ENCODE measurements at places on chromosomes 6 and 20. TPM values are rescaled to one million over a fixed set of nuclear protein-coding genes. Genes with fewer than 3 reads are reported as not detected.

Gene TFAP2A
- total RNA-seq, result 6.3 TPM

Gene ARFGEF3
- total RNA-seq, result 10.3 TPM

GRCh38 chr6:36766399-36766945, 68.8 kb downstream of the RAB44 start:
- DNase-seq, result no peak

- DNase-seq, result no peak
Measured at GRCh38 chr20:47789081-47789763, 3.9 kb upstream of the SULF2 start.

GRCh38 chr6:110828396-110828795, 13.1 kb upstream of the CDK19 start:
- peak; percentile 78 for DNase-seq

Gene ATP6V1G2
- 0.51 TPM for total RNA-seq

DNA sequence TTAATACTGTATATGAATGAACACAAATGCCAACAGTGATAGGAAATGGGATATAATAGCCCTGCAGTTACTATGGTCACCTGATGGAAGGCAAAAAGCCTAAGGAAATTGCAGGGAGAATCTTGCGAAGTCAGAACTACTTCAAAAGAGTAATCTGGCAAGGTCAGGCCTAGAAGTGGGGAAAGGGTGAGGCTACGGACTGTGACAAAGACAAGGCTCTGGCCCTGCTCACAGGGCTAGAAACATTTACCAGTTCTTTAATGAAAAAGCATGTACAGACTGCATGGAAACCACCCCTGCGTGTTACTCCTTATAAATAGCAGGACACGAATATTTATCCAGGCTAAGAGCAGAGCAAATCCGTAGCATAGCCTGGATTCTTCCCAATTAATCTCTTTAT, 52.5 kb upstream of the HECA start:
- no peak for DNase-seq

Gene ZSCAN12
- 6.8 TPM for total RNA-seq

GRCh38 chr6:74967821-74968220, 238.0 kb downstream of the COL12A1 start:
- DNase-seq, result peak; percentile 23

DNA sequence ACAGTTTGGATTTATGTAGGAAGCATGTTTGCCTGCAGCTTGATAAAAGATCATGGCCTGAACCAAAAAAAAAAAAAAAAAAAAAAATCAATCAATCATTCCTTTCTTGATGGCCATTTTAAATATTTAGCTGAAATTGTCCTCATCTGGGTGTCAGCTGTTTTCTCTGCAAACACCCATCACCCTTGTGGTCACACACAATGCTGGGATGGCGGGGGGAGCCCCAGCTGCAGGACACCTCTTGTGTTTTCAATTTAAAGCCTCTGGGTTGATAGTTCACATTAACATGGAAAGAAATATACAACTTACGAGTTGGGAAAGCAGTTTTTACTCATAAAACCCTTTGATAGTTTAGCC, 160.4 kb downstream of the ZFP64 start:
- no peak for DNase-seq

All from bronchial epithelial cell (primary cell).